ENCODE measurements at places on chromosomes 16 and 17.

DNA sequence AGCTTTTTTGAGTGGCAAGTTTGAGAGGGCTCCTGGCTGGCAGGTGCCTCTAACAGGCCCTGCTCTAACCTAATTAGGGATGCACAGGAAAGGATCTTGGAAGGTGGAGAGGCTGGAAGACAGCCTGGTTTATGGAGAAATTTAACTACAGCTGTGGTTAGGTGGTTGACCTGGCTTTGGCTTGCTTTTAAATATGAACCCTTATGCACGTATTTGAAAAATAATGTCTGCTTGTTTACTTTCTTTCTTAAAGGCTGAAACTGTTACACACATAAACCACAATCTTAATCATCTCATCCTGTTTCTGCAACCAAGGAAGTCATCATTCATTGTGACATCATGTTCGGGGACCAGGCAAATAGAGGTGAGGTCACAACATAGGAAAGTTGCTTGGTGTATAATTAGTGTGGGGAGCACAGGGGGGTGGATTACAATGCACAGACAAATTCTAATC, 23.1 kb upstream of the DHRS13 start:
- no peak for DNase-seq

- no peak for DNase-seq
Measured at GRCh38 chr16:66364117-66364958, 2.2 kb upstream of the CDH5 start.

DNA sequence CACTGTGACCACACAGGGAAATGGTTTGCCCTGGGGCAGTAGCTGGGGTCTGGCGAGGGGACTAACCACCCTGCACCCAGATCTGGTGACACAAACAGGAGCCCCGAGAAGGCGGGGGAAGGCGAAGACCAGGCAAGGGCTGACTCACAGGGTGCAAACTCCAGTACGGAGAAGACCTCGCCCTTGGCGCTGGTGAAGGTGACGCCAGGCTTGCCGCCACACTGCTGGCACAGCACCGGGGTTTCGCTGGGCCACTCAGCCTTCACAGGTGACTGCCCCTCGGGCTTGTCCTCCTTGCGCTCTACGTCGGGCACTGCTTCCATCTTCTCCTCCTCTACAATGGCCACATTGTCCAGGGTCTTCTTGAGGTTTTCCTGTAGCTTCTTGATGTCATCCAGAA, 11.6 kb downstream of the SPHK1 start:
- DNase-seq, result no peak

DNA sequence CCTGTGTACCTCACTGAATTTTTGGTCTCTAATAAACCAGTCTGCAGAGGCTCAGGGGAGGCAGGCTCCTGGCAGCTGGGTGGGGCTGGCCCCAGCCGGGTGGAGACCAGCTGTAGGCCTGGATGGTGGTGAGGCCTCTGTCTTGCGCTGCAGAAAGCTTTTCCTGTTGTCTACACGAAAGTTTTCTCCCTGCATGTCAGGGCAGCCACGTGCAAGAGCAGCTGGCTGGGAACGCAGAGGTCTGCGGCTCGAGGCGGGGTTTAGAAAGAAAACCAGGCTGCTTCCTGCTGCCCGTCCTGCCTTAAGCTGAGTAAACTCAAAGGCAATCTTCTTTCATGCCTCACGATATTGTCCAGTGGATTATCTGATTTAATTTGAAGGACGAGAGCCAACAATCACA, 2.4 kb downstream of the SERPINF1 start:
- no peak for DNase-seq

- DNase-seq, result peak; percentile 11
Measured at GRCh38 chr17:12545877-12546513, 119.7 kb upstream of the MYOCD start.

DNA sequence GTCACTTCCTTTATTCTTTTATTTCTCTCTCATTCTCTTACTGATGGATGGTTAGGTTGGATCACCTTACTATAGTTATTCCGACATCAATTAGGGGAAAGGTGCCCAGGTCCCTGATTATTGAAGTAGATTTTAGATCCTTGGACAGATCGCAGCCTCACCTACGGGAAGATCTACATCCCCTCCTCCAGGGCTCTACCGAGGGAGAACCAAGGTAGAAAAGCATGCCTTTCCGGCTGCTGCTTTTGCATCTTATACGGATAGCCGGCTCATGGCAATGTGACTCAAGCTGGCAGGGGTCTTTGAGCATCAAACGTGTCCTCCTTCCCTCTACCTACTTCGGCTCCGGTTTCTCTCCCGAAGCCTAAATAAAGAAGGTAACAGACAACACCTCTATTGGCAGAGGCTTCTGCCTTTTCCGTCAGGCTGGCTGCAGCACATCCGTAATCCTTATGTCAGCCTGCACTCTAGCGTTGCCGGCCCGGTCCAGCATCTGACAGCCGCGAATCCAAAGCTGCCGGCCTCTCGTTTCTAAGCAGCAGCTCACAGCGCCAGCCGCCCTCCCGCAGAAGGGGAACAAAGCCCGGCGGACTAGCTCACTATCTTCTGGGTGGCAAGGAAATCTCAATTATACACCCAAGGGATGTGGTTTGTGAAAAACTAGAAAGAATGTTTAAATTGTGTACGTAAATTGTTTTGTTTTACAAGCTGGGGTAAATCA, 46.9 kb downstream of the IRX6 start:
- no peak for DNase-seq

DNA sequence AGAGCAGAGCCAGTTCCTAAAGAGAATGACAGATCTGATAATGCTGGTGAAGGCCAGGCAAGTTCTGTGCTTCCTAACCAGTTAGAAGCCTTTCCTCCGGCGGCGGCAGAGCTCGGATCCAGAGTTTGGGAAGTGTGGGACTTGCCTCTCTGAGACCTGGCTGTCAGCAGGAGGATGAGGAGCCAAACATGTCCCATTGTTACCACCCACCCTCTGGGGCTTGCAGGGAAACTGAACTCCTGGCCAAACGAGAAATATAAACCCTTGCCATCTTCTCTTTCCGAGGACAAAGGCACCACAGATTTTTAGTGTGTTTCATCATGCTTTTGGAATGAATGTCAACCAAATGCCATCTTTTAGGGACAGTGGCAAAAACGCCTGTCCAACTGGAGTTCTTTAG, 80.2 kb upstream of the SMURF2 start:
- DNase-seq, result no peak

- no peak for DNase-seq
Measured at GRCh38 chr17:3802461-3803307, 1.7 kb upstream of the ITGAE start.

GRCh38 chr16:50121278-50121677, 31.8 kb upstream of the TENT4B start:
- DNase-seq, result no peak

Measured in GM18507 (cell line).